Right ventricle myocardium inferior (tissue), 1 donor: ENCODE measurements at places on chromosomes 5 and 9. TPM values are rescaled to one million over a fixed set of nuclear protein-coding genes. Genes with fewer than 3 reads are reported as not detected.
A peak's percentile ranks its signal among the peaks of the same experiment; 100 is the strongest.

- no peak for DNase-seq
Observed at GRCh38 chr9:126454215-126454614, 127.6 kb downstream of the MVB12B start.

- DNase-seq, result no peak
Observed at GRCh38 chr9:127915325-127915752, 1.5 kb downstream of the ST6GALNAC4 start.

- no peak for DNase-seq
Observed at GRCh38 chr9:8762479-8763085, 963.0 kb upstream of the DMAC1 start.

DNA sequence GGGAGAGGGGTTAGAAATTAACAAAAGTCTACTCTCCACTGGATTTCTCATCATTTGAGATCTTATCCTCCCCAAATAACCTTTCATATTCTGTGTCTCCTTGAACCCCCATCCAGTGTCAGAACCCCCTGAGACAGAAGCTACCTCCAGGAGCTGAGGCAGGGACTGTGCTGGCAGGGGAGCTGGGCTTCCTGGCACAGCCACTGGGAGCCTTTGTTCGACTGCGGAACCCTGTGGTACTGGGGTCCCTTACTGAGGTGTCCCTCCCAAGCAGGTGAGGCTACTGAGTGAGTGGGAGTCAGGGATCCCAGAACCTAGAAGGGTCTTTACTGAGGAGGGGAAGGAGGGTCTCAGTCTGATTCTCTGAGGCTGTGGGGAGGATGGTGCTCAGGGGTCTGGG lies 1.9 kb downstream of the SLC4A9 start:
- DNase-seq, result no peak

DNA sequence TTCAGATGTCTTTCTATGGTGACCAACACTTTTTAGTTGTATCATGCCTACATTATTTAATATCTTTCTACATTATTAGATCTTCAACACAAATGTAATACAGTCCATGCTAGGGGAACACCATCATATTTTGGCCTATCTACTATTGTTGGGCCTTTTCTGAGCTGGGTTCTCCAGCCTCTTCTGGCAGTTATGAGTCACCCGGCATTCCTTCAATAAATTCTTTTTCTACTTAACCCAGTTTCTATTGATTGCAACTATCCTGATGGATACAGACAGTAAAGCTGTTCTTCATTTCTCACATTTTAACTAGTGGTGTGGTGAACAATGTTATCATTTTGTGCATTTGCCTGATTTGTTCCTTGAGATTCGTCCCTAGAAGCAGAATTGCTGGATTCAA lies 529.3 kb downstream of the BNC2 start:
- no peak for DNase-seq

DNA sequence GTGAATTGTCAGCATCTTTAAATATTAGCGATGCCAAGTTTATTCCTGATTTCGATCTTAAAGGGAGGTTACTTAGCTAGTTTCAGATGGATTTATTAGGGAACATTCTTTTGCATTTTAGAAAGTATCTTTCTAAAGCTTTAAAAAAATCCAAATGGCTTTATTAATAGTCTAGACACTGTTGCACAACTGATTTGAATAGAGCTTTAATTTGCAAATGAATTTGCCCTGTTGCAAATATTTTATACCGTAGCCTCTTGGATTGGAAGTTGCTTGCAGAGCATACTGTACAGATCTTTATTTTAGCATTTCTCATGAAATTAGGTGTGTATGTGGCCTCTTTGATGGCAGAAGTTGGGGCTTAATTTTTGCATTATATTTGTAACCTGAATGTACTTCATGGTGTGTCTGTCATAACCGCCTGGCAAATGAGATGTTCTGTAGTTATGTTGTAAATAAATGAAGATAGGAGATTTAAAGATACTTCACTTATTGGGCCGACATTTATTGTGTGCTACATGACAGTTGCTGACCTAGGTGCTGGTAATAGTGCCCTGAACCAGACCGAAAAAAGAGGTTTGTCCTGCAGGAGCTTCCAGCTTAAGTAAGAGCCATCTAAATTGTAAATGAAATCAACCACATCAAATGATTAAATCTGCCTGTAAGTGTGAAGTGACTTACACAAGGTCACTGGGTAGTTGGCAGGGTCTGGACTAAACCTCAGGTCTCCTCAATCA lies 1.8 kb downstream of the TCERG1 start:
- DNase-seq, result no peak

DNA sequence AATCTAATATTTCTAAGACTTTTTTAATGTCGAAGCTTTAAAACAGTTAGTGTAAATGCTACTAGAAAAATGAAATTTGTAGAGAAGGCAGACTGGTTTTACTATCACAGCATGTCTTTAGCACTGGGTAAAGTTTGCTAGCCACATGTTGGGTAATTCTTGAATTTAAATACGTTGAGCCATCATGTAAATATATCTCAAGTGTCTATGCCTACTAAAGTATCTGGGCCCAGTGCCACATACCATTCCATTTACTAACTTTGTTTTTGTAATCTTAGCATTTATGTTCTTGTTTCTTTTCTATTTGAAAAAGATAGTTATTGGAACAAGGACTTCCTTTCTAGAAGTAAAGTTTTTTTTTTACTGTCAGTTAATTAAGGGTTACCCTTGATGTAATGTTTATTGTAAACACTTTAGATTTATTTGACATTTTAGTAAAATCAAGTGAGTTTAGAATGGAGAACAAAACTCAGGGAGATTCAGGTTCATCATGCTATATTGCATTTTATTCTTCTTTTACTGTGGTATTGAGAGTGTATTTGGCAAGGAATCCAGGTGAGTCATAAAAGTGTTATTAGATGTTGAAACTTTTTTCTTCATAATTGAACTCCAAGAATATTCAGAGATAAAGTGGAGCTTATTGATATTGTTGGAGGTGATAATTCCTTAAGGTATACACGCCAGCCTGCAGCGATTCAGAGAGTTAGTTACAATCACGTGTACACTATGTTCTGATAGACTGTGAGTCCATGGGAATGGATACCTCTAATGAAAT lies 182.4 kb downstream of the CCDC171 start:
- DNase-seq, result no peak

- peak; percentile 80 for DNase-seq
Observed at GRCh38 chr9:131739133-131739958, 530 bp downstream of the RAPGEF1 start.

GRCh38 chr5:138316355-138316754 lies 15.2 kb downstream of the CDC25C start:
- DNase-seq, result no peak

GRCh38 chr5:53430618-53431252 lies 49.7 kb upstream of the FST start:
- DNase-seq, result no peak

DNA sequence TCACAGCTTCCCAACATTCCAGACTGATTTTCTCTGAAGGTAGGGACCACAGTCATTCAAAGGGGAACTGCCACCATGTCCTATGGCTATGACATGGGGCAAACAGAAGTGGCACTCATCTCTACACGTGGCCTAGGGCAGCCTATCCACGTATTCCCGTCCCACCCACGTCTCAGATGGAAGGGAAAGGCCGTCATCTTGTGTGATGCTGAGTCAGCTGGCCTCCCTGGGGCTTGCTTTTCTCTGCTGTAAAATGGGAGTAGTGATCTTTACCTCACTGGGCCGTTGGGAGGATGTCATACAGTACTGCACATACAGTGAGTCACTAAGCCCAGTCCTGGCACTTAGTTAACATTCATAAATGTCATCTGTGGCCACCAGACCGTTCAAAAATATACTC lies 72.3 kb downstream of the RAPGEF1 start:
- no peak for DNase-seq

DNA sequence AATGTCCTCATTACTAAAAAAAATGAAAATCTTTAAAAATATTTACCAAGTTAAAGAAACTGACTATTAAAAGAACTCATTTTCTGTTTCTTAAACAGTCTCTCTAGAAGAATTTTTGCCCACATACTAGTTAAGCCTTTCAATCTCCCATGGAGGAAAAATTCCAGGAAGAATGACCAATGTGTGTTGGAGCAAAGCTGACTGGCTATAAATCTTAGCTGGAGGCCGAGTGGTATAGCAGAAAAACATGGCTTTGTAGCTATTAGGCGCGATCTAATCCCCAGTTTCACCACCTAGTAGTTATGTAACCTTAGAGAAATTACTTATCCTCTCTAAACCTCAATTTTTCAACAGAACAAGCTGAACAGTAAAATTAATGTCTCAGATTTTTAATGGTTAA lies 135.5 kb upstream of the PRLR start:
- no peak for DNase-seq

GRCh38 chr5:148979083-148979723 lies 83.7 kb downstream of the SH3TC2 start:
- DNase-seq, result no peak

GRCh38 chr5:67998709-67999261 lies 216.8 kb upstream of the PIK3R1 start:
- peak; percentile 78 for DNase-seq

DNA sequence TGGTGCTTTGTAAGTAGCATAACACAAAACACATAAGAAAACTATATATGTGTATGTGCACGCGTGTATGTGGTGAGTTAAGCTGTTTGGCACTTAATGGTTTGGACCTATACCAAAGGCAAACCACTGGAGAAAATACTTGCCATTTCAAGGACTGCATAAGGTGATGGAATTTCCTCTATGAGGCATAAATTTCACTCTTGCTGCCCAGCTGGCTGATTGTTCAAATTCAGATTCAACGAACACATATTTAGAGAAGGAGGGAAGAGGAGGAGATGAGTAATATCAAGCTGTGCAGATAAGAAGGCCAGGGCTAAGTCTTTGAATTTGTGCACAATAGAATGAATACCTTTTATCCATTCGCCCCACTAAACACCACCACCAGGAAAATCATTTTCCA lies 470.6 kb upstream of the MPDZ start:
- no peak for DNase-seq

- DNase-seq, result no peak
Observed at GRCh38 chr5:91283326-91283725, 99.8 kb downstream of the ARRDC3 start.

- DNase-seq, result no peak
Observed at GRCh38 chr5:107604990-107605389, 65.7 kb downstream of the EFNA5 start.

DNA sequence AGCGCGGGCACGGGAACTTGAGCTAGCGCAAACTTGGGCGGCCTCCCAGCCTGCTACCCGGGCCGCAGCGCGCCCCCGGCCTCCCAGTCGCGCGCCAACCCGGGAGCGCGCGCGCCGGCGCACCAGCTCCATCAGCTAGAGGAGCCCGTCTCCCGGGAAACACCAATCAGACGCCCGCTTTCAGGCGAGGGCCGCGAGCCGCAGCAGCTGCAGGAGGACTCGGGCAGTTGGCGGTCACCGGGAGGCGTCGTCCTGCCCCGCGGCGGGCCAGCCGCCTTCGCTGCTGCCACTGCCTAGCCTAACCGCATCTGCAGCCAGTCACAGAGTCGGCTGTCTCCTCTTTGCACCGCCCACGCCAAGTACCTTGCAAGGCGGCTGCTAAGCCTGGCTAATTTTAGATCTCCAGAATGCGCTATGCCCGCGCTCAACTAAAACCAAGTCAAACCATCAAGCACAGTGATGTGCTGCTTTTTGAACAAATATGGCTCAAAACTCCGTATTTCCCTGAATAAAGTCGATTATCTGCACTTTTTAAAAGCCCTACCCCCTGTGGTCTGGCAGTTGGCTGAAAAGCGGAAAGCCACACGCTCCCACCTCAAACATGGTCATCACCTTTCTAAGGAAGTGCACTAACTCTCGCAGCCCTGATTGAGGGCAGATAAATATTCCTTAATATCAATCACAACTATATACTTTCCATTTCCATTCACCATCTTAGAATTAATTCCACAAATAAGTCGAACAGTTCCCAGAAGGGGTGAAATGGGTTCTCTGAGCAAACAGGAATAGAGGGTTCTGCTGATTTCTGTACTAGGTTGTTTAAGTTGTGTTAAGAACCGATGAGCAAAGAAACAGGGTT lies 221.8 kb downstream of the MEF2C start:
- no peak for DNase-seq

- DNase-seq, result no peak
Observed at GRCh38 chr5:60856066-60856465, 12.0 kb upstream of the ELOVL7 start.

DNA sequence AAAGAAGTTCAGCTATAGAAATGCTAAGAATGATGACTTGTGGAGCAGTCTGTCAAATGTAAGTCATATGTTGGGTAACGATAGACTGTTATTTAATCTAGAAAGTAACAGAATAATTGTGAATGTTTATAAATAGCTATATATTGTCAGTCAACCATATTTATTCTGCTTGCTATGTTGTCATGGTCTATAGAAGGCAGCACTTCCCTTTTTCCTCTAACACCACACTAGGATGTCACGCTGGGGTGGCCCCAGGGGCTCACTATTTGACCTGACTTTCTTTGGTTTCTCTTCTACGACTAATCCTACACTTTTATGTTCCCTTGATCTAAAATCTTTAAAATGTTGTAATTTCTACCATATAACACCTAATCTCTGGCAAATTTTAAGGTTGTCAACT lies 20.5 kb downstream of the ERAP2 start:
- no peak for DNase-seq

- no peak for DNase-seq
Observed at GRCh38 chr9:123616707-123617106, 260.7 kb downstream of the CRB2 start.

GRCh38 chr5:17896605-17897004 lies 262.3 kb downstream of the TAF11L14 start:
- no peak for DNase-seq

- no peak for DNase-seq
Observed at GRCh38 chr5:42993516-42994245, 46.4 kb downstream of the ANXA2R start.

Gene IRF1
- total RNA-seq, result 12.7 TPM

Gene PDLIM7
- total RNA-seq, result 43.1 TPM

Gene ALDH1B1
- total RNA-seq, result 18.4 TPM

Gene TMOD1
- total RNA-seq, result 192 TPM

Gene SPTLC1
- 22.0 TPM for total RNA-seq

Gene GPX8
- 7.4 TPM for total RNA-seq

Gene IL33
- total RNA-seq, result 29.6 TPM

Gene TAF11L10
- total RNA-seq, result not detected

Gene SEMA6A
- total RNA-seq, result 7.8 TPM

Gene PCDHGB1
- total RNA-seq, result 6.7 TPM

Gene HTR4
- 0.22 TPM for total RNA-seq

Gene LRRC19
- total RNA-seq, result not detected

Gene GABRA6
- not detected for total RNA-seq

Gene SMC2
- 9.0 TPM for total RNA-seq

Gene CCNG1
- 94.2 TPM for total RNA-seq

Gene GDNF
- not detected for total RNA-seq

Gene ANKRD31
- total RNA-seq, result 0.05 TPM
